ENCODE measurements at places on chromosomes 6 and 20.

DNA sequence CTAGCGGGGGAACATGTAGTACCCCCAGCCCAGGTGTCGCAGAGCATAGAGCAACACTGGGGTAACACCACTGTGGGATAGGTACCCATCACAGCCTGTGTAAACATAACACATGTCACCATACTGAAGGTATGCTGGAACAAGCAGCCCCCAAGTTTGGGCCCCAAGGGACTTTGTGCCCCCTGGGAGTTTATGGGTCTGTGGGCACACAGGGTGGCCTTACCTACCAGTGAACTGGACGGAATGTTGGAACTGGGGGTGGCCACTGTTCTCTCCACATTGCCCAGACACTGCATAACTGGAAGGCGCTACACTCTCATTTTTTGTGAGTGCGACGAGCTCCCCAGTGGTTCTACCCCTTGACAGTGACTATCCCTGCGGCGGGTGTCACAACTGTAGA lies 28.5 kb downstream of the HDDC2 start:
- DNase-seq: no peak

DNA sequence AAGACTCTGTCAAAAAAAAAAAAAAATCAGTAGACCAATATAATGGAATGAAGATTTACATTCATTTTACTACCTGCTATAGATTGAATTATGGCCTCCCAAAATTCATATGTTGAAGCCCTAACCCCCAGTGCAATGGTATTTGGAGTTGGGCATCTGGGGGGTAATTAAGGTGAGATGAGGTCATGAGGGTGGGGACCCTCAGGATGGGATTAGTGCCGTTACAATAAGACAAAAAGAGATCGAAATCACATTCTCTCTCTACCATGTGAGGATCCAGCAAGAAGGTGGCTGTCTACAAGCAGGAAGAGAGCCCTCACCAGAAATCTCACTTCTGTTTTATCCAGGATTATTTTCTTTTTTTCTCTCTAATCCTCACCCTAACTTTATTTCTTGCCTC lies 100.6 kb upstream of the LOC128125822 start:
- DNase-seq: no peak

DNA sequence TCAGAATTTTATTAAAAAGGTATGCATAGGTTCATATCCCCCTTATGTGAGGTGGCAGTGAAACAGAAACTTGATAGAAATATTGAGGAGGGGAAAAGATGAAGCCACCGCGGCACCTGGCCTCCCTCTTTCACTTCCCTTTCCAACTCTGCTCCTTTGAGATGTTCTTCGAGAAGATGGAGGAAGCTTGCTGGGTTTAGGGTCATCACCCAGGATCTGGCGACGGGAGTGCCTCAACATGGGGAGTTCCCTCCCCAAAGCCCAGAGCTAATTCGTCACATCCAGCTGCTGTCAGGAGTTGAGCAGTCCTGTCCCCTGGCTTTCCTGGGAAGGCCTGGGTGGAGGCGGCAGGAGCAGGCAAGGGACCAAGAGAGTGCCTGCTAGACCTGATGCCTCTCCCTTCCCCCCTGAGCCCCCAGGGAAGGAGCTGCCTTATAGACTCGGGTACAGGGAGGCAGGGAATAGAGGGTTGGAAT lies 29.1 kb downstream of the RREB1 start:
- DNase-seq: no peak

DNA sequence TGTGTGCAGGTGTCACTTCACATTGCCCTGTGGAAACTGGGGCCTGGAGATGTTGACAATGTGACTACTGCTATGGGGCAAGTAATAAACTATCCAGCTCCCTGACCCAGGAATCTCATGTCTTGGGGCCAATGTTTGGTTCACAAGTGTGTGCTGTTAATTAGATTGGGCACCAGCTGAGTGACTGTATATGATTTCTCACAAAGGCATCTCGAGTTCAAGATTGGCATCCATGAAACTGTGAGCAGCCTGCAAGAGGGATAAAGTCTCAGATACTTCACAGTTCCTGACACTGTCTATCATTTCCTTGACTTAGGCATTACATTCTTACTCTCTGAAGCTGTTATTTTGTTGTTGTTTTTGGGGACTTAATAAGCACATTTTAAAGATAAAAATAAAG lies 264.0 kb downstream of the PRKN start:
- no peak for DNase-seq

GRCh38 chr6:108134213-108134970 lies 31.4 kb upstream of the NR2E1 start:
- peak; percentile 27 for DNase-seq

GRCh38 chr6:101722991-101723579 lies 329.6 kb downstream of the GRIK2 start:
- peak; percentile 94 for DNase-seq

DNA sequence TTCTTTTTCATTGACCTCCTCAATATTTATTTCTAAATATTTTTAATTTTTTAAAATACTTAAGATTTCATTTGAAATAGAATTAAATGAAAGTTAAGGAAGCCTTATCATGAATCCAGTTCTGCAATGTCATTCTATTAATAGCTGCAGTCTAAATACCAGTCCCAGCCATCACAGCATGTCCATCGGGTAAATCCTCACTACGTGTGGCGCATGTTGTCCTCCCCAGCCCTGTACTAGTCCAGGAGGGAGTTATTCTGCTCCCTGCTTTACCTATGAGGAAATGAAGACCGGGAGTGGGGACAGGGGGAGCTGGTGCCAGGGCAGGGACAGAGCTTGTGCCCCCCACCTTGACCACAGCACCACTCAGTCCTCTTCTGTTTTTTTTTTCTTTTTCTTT lies 125.1 kb upstream of the QKI start:
- DNase-seq: no peak

DNA sequence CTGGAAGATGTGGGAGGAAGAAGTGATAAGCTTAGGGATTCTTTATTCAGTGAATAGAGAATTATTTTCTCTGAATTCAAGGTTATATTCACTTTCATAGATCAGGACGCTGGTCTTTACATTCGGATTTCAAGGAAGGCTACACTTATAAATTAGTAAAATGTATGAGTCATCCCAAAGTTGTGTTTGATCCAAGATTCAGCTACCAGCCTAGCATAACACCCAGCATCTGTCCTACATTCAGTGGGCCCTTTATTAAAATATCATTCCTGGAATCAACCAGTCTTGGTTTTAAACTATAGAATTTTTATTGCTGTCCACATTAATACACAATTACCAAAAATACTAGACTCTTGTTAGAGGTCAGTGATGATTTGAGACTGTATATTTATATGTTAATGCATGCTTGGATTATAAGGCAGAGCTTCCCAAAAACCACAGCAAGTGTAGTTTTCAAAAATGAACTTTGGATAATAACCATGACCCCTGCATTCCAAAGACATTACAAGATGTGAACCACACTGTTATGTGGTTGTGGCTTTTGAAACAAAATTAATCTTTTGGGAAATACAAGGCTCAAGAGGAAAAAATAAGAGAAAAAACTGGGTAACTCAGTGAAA lies 210.7 kb upstream of the CNR1 start:
- peak; percentile 27 for DNase-seq

DNA sequence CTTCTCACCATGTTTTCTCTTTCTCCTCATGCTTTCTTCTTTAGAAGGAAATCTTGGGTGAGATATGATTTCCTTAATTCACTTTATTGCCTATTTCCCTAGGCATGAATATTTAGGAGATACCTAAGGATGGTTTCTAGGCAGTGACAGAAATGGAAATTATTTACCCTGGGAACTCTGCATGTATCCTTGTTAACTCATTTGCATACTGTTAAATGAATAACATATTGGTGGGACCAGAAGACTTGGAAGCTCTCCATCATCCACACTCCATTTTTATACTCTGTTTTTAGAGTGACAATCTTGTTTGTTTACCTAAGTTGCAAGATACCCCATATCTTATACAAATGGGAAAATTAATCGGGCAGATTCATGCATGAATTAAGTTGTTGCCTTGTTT lies 285.7 kb downstream of the RNF144B start:
- no peak for DNase-seq

- DNase-seq: no peak
These were observed 105.9 kb upstream of the ID4 start for GRCh38 chr6:19731282-19731681.

DNA sequence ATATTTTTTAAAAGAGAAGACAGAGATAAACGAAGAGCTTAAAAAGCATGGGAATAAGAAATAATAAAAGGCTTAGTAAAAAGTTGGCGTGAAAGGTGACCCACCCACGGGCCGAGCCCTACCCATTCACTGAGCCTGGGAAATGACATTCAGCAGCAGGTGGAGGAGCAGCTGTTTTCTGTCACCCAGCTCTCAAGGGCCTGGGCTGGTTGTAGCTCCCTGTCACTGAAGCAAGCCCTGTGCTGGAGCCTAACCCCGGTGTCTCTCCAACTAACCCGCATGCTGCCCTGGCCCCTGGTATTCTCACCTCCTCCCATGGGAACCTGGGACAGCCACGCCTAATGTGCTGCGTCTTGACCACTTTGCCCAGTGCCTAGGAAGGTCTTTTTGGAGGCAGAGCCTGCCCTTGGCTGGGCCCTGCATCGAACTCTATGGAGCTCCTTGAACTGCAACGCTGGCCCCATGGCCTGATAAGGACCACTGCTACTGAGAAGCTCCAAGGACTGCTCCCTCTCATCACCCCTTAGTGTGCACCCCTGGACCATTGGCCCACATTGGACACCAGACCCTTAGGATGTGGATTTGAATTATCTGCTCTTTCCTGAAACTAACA lies 68.8 kb upstream of the IYD start:
- DNase-seq: peak; percentile 76

DNA sequence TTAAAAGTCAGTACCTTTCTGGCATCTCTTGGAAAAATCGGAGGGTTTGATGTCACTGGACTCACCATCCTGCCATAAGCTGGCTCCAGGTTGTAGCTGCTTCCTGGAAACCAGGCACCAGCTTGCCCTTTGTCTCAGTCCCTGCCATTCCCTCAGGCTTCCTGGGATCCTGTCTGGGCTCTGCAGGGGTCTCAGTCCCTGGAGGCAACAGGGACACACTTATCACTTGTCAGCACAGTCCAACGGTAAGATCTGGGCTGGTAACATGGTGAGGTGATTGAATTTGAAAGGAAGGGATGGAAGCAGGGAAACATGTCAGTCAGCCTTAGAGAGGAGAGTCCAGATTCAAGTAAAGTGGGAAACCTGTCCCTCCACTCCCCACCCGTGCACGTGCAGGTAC lies 147.6 kb upstream of the ECI2 start:
- no peak for DNase-seq

DNA sequence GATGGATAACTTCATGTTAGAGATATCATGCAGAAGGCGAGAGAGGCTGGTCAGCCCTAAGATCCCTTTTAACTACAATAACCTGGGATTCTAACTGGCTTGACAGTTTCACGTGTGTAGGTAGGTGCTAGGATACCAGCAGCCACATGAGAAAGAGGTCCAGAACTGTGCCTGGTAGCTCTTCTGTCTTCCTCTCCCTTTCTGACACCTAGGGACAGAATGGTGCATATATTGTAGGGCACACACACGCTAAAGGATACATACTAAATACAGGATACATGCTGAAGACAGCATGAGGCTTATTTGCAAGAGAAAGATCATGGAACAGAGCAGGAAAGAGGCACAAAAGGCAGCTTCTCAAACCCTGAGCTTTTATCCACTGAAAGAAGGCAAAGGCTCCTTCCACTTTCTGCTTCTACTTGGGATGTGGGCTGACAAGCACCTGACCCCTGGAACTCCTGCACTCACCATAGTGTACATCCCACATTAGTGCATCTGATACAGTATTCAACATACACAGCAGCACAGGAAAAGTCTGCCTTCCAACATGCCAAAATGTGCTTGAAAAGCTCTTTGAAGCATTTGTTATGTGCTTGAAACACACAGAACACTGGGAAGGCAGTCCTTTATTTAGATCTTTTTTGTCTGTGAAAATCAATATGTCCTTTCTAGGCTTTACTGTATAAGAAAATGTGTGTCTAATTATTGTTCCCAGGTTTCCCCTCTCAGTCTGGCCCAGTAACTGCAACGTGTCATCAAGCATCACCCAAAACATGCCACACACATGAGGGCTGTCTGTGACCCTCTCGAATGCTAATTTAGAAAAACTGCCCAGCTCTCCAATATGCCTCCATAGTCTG lies 3.2 kb downstream of the SLC22A23 start:
- no peak for DNase-seq

GRCh38 chr20:24837781-24838450 lies 111.2 kb upstream of the CST7 start:
- peak; percentile 42 for DNase-seq

DNA sequence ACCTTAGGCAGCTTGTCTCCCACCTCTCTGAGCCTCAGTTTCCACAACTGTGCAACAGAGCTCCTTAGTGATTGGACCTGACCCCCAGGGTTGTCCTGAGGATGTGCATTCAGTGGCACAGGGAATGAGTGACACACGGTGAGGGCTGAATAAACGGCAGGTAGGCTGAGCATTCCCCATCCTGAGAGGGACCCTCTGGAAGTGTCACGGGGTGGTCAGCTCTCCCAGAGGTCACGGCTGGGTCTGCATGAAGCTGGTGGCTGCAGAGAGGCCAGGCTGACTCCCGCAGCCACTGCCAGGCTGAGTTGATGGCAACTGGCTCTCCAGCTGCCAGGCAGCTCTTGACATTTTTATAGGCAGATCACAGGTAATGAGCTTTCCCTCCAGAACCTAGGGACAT lies 42.5 kb downstream of the CD40 start:
- no peak for DNase-seq

DNA sequence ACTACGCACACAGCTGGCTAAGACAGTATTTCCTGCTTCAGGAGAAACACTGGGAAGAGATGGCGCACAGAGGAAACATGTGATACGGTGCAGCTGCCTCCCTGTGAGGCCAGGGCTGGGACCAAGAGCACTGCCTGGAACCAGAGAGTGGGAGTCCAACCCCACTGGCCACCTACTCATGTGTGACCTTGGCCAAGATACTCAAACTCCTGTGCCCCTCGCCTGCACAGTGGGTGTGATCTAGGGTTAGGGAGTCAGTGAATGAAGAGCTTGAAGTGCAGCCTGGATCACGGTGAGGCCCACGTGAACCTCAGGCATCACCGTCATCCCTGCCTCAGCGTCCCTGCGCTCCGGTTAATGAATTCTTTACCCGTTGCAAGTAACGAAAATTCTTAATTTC lies 41.7 kb upstream of the MPC1 start:
- no peak for DNase-seq

- no peak for DNase-seq
These were observed 289.4 kb downstream of the RNF144B start for GRCh38 chr6:18676548-18676947.

- peak; percentile 44 for DNase-seq
These were observed 72.7 kb downstream of the IGF2R start for GRCh38 chr6:160041608-160042007.

DNA sequence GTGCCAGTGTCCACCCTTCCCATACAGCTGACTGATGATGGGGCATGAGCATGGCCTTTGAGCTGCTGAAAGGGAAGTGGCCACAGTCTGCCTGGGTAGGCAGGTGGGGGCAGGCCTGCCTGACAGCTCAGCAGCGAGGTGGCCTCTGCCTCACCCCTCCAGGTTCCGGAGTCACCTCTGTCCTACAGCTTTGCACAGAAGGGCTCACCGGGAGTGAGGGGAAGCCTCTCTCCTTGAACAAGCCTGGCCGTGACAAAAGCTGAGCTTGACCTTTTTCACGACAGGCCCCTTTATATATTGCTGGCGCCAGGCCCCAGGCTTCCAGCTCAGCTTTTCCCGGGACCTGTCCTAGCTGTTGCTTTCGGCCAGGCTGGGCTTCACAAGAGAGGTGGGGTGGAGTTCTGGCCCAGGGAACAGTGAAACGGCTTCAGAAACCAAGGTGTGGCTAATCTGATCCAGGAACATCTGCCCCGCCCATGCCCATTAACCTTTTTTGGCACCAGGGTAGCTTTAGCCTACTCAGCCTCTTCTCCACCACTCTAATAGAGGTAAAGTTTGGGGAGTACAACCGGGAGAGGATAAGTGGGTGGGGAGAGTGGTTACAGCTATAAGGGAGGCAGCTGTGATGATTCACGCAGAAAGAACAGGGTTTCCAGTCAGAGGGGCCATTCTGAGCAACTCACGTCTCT lies 42.9 kb downstream of the C6orf132 start:
- DNase-seq: no peak

Measured in muscle of back (tissue), 13 donors.